ENCODE measurements at places on chromosomes 12 and 14.

- no peaks in the 10 kb centered on the region for H3K27me3 ChIP-seq
- no peak overlapping the region for H3K4me3 ChIP-seq
- H3K36me3 ChIP-seq = no peaks in the 10 kb centered on the region
- peak overlapping the region; percentile 37 for H3K27ac ChIP-seq
- DNase-seq = no peak
These were observed 60.5 kb upstream of the PNMA1 start for GRCh38 chr14:73774671-73775070.

- H3K27me3 ChIP-seq = no peaks in the 10 kb centered on the region
- no peak overlapping the region for H3K4me3 ChIP-seq
- H3K4me1 ChIP-seq = no peaks in the 10 kb centered on the region
- no peak for DNase-seq
- no peak overlapping the region for H3K27ac ChIP-seq
- no peaks in the 10 kb centered on the region for H3K36me3 ChIP-seq
These were observed 222.6 kb downstream of the NUAK1 start for GRCh38 chr12:105915997-105916759.

- no peaks in the 10 kb centered on the region for H3K27me3 ChIP-seq
- H3K36me3 ChIP-seq = no peaks in the 10 kb centered on the region
- DNase-seq = no peak
- no peaks in the 10 kb centered on the region for H3K4me1 ChIP-seq
- no peak overlapping the region for H3K4me3 ChIP-seq
- no peak overlapping the region for H3K27ac ChIP-seq
These were observed 17.7 kb upstream of the STXBP6 start for GRCh38 chr14:25067600-25067999.

GRCh38 chr14:76955575-76956315, 72.8 kb downstream of the IRF2BPL start:
- H3K27ac ChIP-seq = peak overlapping the region; percentile 94
- no peaks in the 10 kb centered on the region for H3K4me1 ChIP-seq
- peak; percentile 70 for DNase-seq
- no peaks in the 10 kb centered on the region for H3K27me3 ChIP-seq
- peak overlapping the region; percentile 10 for H3K4me3 ChIP-seq
